ENCODE measurements at places on chromosomes 5 and 9.

DNA sequence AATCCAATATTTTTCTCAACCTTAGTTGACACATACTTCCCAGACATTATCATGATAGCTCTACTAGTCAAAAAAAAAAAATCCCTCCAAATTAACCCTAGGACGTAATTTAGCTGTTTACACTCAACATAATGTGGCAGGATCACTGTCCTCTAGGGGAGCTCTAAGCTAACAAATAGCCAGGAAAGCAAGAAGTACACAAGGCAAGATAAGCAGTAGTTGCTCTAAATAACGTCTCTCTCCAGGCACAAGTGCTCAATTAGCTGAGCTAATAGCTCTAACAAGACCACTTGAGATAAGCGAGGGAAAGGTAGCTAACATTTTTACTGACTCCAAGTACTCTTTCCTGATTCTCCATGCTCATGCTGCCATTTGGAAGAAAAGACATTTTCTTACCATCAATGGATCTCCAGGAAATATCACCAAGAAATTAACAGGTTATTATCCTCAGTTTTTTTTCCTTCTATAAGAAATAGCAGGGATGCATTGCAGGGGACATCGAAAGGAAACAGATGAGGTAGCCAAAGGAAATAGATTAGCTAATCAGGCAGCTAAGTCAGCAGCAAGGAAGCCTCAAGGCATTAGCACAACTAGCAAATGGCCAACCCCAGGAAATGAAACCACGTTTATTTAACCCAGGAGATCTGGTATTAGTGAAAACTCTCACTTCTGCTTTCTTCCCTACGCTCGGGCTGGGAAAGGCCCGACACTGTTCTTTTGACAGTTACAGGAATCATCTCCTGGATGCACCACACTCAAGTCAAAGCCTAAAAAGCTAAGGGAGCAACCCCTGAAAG lies 614.1 kb downstream of the PTPRD start:
- no peak for DNase-seq

- peak; percentile 20 for DNase-seq
These were observed 57.8 kb upstream of the ANXA1 start for GRCh38 chr9:73093740-73094379.

DNA sequence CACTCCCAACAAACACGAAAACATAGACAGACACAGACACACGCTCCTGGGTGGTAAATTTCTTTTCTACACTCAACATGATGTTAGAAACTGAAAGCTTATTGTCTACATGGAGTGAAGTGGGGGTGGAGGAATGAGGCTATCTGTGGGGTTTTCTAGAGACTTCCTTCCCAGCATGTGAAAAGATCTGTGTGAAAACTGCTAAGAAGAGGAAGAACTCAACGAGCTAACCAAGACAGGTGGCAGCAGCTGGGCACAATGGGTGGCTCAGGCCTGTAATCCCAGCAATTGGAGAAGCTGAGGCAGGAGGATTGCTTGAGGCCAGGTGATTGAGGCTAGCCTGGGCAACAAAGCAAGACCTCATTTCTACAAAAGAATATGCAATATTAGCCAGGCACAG lies 7.6 kb downstream of the FYB1 start:
- DNase-seq = no peak

DNA sequence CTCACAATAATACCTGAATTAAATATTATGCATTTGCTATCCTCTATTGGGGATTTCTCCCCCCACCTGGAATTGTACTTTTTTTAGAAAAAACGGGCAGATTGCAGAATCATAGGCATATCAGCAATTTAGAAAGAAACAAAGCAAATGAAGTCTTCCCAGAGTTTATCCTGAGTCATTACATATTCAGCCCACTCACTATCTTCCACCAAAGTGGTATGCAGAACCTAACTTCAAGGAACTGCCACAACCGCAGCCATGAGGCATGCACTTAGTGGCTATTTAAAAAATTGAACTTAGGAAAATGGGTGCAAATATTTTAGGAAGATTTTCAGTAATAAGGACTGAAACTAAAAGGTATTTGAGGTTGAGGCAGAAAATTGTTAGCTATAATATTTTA lies 48.6 kb downstream of the UBAP1 start:
- no peak for DNase-seq

- DNase-seq = peak; percentile 12
These were observed 83.1 kb downstream of the VCAN start for GRCh38 chr5:83554686-83555085.

GRCh38 chr9:111945216-111945615 lies 48.6 kb downstream of the UGCG start:
- peak; percentile 79 for DNase-seq

DNA sequence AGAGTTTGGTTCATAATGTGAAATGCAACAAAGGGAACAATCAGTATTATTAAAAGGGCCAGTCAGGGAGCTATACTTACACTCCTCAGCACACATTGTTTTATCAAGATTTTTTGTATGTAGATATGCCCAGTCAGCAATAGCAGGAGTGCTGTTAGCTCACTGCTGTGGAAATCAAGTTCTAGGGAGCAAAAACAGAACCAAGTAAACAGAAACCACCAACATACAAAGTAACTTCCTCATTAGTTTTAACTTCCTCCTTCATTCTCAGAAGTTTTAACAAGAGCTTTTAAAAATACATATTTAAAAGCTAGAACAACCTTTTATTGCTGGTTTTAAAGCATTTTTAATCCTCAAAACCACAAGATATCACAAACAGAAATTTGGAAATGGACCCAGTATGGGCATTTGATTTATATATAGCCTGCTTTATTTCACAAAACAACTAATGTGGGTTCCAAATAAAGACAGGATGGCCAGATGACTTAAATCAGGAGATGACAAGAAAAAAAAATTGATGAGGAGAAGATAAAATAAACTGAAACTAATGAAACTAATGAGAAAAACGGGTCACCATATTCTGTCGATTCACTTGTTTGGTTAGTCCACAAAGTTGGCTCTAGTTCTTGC lies 178.5 kb downstream of the ADAMTS12 start:
- no peak for DNase-seq

- no peak for DNase-seq
These were observed 127.6 kb downstream of the RFX3 start for GRCh38 chr9:3398232-3398648.

DNA sequence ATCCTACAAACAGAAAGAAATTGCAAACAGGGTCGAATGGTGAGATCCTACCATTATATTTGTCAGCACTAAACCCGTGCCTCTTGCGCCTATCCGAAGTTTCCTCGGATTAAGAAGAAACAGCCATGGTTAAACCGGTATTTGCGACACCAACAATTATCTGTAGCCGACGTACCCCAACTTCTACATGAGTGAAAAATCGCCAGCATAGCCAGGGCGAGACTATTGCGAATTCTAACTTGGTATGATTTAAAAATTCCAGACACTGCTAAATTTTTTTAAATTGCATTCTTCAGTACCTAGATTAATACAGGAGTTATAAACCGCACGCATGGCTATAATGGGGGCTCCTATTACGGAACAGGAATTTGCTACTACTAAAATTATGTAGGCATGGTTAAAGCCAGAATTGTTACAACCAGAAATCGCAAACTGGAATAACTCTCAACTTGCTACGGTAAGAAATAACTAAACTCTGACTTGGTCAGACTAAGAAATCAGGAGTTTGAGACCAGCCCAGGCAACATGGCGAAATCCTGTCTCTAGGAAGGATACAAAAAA lies 25.3 kb upstream of the ANXA2R start:
- peak; percentile 49 for DNase-seq

- DNase-seq = no peak
These were observed 412.1 kb upstream of the CLINT1 start for GRCh38 chr5:158270996-158271554.

DNA sequence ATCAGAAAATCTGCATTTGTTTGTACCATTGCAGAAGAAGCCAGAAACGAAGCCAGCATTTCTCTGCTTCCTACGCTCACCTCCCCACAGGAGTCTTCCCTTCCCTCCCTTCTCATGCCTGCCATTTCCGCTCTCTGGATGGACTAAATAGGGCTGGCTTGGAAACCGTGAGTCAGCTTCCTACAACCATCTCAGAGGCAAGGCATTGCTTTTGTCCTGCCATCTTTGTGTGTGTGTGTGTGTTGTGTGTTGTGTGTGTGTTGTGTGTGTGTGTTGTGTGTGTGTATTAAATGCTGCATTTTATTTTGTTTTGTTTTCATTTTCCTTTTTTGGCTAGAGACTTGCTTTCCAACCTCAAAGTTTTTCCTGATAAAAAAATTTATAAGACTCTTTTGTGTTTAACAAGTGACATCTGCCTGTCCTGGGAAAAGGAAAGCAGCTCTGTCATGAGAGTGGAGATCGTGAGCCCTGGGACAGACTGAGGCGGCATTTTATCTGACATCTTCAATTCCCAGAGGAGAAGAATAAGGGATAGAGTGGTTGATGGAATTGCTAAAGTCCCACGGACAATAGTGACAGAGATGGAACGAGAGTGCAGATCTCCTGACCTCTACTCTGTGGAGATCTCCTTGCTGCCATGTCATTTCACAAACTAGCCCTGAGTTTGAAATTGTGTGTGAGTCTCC lies 7.5 kb upstream of the EGFLAM start:
- DNase-seq = no peak

DNA sequence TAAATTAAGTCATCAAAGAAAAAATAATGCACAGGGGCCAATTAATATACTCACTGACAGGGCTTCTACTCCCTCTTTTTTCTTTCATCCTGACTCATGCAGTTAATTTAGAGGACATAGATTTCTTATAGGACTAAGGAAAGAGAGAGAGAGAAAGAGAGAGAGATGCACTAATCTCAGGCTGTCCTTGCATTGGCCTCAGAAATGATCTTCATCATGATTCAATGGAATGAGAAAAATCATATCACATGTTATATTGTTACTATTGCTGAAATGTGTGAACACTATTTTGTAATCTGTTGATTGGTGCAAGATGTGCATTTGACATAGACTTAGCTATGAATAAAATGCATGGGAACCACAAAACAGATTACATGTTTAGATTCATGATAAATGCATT lies 608.3 kb upstream of the NUDT12 start:
- no peak for DNase-seq

GRCh38 chr5:164255598-164256213 lies 750.3 kb downstream of the MAT2B start:
- DNase-seq = no peak

DNA sequence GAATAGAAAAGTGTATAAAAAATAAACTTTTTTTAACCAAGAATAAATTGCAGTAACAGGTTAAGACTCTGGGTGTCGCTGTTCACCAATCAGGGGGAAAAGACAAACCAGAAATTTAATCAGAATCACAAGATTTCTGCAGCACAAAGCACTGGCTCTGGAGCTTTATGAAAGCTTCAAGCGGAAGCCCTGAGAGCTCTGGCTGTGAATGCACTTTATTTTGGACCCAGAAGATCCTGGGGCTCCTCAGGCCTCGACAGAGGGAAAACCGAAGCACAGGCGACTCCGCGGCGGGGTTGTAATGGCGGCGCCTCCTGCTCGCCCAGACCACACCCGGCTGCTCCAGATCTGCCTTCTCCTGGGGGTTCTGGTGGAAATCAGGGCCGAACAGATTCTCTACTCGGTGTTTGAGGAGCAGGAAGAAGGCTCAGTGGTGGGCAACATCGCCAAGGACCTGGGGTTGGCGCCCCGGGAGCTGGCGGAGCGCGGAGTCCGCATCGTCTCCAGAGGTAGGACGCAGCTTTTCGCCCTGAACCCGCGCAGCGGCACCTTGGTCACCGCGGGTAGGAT lies at the start of gene PCDHGA4:
Gene PCDHGA4 (plus strand): TSS at position 122 of the 570 bp plus-strand sequence. CDS start 87 bp downstream, at position 209.
- peak; percentile 51 for DNase-seq

DNA sequence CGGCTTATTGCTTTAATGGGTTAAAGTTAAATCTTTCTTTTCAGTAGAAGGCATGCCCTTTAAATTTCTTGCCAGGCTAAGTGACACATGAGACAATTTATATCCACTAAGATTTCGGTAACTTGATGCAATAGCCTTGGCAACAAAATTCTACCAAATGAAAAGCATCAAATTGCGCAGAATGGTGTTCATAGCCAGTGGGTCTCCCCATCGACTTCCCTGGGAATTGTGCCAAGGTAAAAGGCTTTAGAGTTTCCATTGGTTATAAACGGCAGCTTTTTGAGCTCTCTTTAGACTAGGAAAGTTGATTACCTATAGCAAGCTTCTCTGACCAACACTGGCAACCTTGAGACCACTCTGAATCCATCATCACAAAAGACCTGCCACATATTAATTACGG lies 358.4 kb downstream of the ARRDC3 start:
- no peak for DNase-seq

- no peak for DNase-seq
These were observed 264.1 kb downstream of the MLLT3 start for GRCh38 chr9:20358207-20358606.

DNA sequence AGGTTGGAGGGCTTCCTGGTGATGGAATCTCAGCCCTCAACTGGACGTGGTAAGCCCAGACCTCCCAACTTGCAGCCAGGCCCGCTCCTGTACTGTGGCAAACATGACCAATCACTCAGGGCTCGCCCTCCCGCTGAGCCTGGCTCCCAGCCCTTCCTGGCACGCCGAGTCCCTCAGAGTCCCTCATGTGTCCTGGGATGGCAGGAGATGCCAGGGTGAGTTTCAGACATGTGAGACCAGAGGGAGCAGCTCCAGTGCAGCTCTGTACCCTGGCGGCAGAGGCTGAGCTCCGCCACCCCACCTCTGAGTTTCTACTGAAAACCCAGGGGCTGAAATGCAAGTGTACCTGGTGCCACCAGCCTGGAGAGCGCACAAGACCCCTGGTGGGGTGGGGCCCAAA lies 42.0 kb upstream of the RXRA start:
- DNase-seq = no peak

DNA sequence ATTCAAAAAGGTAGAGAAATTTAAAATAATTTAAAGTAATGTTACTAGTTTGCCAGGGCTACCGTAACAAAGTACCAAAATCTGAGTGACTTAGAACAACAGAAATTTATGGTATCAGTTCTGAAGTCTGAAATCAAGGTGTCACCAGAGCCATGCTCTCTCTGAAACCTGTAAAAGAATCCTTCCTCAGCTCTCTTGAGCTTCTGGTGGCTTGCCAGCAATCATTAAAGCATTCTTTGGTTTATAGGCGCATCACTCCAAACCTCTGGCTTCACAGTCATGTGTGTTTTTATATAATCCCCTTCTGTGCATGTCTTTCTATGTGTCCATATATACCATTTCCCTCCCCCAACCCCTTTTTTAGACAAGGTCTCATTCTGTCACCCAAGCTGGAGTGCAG lies 220.3 kb downstream of the COX7C start:
- no peak for DNase-seq

DNA sequence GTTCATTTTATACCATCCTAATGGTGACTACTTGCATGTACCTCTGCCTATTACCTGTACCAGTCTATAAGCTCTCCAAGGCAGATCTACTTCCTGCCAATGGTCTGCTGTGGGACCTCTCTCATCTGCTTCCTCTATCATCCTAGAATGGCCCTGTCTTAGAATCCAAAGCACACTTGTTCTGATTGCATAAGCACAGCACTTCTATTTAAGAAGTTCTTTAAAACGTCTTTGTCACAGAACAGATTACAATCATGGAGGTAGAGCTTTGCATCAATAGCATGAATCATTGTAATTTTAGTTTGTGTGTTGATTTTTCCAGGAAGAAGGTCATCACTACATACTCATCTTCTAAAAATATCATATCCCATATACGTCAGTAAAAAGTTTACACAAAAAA lies 131.8 kb upstream of the ACOT12 start:
- peak; percentile 10 for DNase-seq

All from dermis blood vessel endothelial cell (primary cell).